ENCODE measurements at places on chromosomes 11 and 22.
A peak's percentile ranks its signal among the peaks of the same experiment; 100 is the strongest.

DNA sequence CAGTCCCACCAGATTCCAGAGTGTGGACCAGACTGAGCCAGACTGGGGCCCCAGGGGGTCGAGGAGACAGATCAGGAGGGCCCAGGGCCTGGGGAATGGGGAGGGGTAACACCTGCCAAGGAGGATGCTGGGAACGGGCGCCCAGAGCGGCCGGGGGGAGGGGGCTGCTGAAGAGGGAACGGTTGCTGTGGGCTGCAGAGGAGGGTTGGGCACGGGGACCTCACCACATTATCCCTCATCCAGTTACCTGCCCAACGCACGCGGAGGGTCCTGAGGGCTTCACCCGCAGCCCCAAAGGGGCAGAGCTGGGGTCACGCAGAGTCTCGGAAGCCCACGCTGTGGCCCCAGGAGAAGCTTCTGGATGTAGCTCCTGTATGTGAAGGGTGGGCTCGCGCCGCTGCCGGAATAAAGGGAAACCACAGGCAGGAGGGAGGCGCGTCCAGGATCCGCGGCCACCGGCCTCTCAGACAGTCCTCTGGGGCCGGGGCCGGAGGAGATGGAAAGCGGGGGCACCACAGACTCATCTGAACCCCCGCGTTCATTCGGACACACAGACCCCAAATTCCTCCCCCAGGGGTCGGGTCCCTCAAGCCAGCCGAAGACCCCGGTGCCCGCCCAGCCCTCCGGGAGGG, 866 bp upstream of the SELENOO start:
- no peak for DNase-seq
- H3K4me1 ChIP-seq, result peaks cover 28% of the 10 kb centered on the region
- peaks cover 52% of the 10 kb centered on the region for H3K36me3 ChIP-seq
- H3K27ac ChIP-seq, result peak overlapping the region; percentile 7
- H3K27me3 ChIP-seq, result no peaks in the 10 kb centered on the region

DNA sequence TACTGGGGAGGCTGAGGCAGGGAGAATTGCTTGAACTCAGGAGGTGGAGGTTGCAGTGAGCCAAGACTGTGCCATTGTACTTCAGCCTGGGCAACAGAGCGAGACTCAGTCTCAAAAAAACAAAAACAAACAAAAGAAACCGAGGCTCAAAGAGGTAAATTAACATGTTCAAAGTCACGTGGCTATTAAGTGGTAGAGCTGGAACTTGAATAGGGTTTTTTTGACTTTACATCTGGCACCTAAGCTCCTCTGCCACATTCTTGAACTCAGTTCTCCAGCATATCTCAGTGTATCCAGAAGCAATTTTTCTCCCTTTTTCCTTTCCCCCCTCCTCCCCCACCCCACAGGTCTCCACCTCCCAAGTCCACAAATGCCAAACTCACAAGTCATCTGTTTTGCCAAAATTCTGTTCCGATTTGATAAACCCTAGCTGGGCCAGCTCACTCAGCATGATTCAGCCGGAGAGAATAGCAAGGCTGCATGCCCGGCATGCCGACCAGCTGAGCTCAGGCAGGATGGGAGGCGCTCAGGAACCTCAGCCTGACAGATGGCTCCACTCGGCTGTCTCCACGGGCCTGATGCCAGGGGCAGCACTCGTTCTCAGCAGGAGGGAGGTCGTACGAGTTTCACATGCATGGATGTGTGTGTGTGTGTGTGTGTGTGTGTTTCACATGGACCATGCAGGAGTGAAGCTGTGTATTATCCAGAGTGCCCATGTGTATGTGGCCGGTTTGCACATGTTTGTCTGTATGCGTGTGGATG, 63.2 kb upstream of the RRAS2 start:
- peak; percentile 91 for DNase-seq
- H3K4me3 ChIP-seq, result no peak overlapping the region
- H3K4me1 ChIP-seq, result peaks cover 12% of the 10 kb centered on the region
- no peak overlapping the region for H3K27ac ChIP-seq
- no peaks in the 10 kb centered on the region for H3K27me3 ChIP-seq

- H3K4me1 ChIP-seq, result peaks cover 57% of the 10 kb centered on the region
- no peak for DNase-seq
- no peak overlapping the region for H3K4me3 ChIP-seq
- no peak overlapping the region for H3K27ac ChIP-seq
- no peaks in the 10 kb centered on the region for H3K27me3 ChIP-seq
Measured at GRCh38 chr22:48554893-48555572, 1272.6 kb downstream of the BRD1 start.

DNA sequence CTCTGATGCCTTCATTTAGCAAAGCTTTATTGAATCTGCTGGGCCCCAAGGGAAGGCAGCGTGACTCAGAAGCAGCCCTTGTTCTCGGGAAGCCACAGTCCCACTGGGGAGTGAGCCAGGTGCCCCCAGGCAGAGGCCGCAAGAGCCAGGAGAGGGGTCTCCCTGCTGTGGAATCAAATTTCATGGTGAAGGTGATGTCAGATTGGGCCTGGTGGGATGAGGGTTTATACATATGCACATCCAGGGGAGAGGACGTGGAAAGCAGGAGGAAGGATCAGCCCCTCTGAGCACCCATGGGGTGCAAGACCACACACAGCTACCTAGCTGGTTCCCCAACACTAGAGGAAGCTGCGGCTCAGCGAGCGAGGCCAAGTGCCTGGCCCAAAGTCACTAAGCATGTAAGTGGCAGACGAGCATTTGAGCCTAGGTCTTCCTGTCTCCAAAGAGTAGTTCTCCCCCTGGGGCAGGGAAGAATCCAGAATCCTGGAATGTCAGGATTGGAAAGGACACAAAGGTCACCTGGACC, 2.0 kb downstream of the SYNGR1 start:
- H3K36me3 ChIP-seq, result peaks cover 21% of the 10 kb centered on the region
- no peaks in the 10 kb centered on the region for H3K27me3 ChIP-seq
- no peak overlapping the region for H3K27ac ChIP-seq
- no peak overlapping the region for H3K4me3 ChIP-seq
- H3K4me1 ChIP-seq, result peaks cover 43% of the 10 kb centered on the region

GRCh38 chr22:25892678-25893077, 150.7 kb downstream of the MYO18B start:
- H3K36me3 ChIP-seq, result no peaks in the 10 kb centered on the region
- H3K27me3 ChIP-seq, result no peaks in the 10 kb centered on the region
- DNase-seq, result no peak
- no peak overlapping the region for H3K27ac ChIP-seq

DNA sequence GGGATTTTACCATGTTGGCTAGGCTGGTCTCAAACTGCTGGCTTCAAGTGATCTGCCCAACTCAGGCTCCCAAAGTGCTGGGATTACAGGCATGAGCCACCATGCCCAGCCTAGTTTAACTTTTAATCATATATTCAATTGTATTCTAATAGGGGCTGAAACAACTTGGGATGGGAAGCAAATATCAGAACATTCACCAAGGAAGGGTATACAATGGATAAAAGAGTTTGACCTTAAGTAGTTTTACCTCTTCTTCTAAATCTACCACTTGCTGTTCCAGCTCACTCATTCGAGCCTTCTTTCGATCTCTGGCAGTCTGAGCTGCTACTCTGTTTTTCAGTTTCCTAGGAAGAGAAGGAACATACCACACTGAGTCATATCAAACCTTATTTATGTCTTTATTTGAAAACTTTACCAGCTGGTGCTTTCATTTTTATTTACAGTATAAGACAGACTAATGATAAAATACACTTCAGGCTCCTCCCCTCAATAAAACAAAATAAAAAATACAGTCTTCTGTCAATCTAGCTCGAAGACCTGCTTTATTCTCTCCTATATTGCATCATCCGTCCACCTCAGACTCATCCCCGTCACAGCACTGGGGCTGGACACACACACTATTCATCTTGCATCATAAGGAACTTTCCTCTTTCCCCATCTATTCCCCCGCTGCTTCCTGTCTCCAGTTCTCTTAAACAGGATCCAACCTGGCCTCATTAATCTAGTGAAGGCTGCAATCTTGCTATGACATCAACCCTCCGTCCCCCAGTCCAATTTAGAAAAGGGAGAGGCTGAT, 1.4 kb downstream of the XBP1 start:
- H3K36me3 ChIP-seq, result peaks cover 21% of the 10 kb centered on the region
- DNase-seq, result no peak

DNA sequence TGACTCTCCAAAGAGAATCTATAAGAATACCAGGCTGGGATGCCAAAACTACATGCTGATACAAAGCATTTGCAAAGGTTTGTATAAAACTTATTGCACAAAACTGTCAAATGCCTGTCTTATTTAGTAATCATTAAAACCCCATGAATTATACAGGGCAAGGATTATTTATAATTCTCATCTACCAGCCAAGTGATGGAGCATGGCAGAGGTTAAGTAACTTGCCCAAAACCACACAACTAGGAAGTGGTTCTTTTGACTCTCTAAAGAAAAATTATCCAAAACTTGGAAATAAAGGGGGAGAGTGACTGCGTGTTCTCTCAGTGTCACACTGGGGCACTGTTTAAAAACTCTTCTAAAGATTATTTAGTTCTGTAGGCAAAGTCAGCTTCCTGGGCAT, 17.4 kb upstream of the CLMP start:
- no peak overlapping the region for H3K4me3 ChIP-seq
- H3K27ac ChIP-seq, result no peak overlapping the region
- H3K4me1 ChIP-seq, result no peaks in the 10 kb centered on the region
- H3K27me3 ChIP-seq, result no peaks in the 10 kb centered on the region

DNA sequence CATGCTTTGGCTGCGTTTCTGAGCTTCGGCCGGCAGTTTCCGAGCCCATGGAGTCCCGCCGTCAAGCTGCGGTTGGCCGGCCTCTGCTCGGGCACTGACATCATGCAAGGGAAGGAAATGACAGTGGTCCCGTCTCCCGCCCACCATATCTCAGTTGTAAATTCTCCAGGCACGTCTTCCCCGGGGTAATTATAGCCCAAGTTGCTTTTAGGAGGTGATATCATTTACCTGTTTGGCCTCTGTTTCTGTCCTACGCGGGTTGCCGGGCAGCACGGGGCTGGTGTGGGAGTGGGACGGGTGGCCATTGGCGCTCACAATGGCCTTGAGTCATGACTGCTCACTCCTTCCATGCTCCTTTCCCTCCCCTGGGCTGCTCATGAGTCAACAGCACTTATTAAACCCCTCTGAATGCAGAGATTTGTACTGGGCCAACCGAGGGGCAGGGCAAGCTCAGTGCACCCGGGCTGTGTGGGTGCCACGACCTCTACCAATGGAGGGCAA, 4.2 kb upstream of the ANO1 start:
- no peak overlapping the region for H3K4me3 ChIP-seq
- H3K4me1 ChIP-seq, result peaks cover 20% of the 10 kb centered on the region
- no peak for DNase-seq
- H3K36me3 ChIP-seq, result no peaks in the 10 kb centered on the region
- no peak overlapping the region for H3K27ac ChIP-seq
- peaks cover 56% of the 10 kb centered on the region for H3K27me3 ChIP-seq

DNA sequence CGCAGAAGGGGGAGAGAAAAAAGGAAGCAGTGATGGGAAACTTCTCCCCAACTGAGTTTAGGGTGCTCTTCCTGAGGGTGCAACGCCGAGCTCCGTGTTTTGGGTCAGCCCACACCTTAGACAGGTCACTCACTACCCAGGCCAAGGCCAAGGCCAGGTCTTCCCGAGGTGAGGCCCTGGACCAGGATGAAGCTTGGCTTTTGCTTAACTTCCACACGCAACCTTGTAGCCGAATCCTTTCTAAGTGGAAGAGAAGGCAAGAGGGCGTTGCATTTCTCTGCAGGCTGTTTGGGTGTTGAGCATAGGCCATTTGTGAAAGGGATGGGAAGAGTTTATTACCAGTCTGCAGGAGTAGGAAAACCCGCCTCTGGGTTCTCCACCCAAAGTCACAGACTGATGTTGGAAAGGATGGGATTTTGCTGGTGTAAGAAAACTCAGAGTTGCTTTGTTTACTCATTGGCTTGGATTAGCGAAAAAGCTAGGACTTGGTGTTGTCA, 1.5 kb downstream of the KREMEN1 start:
- no peaks in the 10 kb centered on the region for H3K36me3 ChIP-seq
- H3K27me3 ChIP-seq, result peaks cover 32% of the 10 kb centered on the region
- peak overlapping the region; percentile 51 for H3K27ac ChIP-seq
- H3K4me3 ChIP-seq, result peak overlapping the region; percentile 63
- peaks cover 33% of the 10 kb centered on the region for H3K4me1 ChIP-seq

DNA sequence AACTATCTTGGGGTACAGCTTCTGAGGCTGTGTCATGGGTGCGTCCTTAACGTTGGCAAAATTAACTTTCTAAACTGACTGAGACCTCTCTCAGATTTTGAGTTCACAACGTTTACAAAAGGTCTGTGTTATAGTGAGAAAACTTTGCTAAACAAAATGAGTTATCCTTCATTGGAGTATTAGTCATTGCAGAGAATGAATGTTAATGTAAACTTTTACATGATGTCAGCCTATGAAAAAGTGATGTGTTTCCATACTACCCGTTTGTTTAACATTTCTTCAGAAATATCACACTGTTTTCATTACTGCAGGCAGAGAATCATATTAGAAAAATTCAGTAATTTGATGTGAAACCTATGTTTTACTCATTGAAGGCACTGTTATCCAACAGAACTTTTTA, 32.1 kb downstream of the HSD17B12 start:
- no peak overlapping the region for H3K4me3 ChIP-seq
- DNase-seq, result no peak
- no peaks in the 10 kb centered on the region for H3K36me3 ChIP-seq
- H3K27ac ChIP-seq, result no peak overlapping the region

DNA sequence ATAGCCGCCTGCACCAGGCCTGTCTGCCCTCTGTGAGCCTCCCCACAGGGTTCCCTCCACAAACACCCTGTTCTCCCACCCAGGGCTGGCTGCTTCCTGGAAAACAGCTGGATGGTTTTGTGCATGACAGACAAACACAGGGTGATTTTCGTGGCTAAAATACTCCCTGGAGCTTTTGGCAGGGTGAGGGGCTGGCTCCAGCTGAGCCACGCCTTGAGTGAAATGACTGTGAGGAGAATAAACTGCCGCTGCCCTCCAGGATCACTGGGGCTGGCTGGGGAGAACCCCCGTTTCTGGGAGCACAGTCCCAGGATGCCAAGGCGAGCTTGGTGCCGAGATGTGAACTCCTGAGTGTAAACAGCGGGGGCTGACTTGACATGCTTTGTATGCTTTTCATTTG, 20.3 kb upstream of the PPP6R3 start:
- H3K36me3 ChIP-seq, result peaks cover 62% of the 10 kb centered on the region
- H3K27me3 ChIP-seq, result no peaks in the 10 kb centered on the region
- no peak overlapping the region for H3K27ac ChIP-seq
- H3K4me3 ChIP-seq, result no peak overlapping the region

DNA sequence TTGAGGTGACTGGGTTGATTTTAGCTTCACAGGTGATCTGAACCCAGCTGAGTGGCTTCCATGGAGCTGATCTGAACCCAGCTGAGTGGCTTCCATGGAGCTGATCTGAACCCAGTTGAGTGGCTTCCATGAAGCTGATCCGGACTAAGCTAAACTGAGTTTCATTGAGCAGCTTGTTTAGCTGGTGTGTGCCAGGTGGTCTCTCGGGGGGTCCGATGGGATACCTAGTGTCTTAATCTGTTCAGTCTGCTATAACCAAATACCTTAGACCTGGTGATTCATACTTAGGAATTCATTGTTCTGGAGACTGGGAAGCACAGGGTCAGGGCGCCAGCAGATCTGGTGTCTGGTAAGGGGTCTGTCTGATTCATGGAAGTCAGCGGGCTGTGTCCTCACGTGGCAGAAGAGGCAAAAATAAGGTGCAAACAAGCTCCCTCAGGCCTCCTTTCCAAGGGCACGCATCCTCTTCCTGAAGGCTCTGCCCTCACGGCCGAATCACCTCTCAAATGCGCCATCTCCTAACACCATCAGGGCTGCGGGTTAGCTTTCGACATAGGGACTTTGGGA, 52.5 kb upstream of the KCNQ1OT1 start:
- H3K27me3 ChIP-seq, result no peaks in the 10 kb centered on the region
- no peak overlapping the region for H3K27ac ChIP-seq
- no peak overlapping the region for H3K4me3 ChIP-seq
- no peaks in the 10 kb centered on the region for H3K36me3 ChIP-seq
- peaks cover 44% of the 10 kb centered on the region for H3K4me1 ChIP-seq

GRCh38 chr11:78110830-78111229, 28.6 kb downstream of the ALG8 start:
- H3K27me3 ChIP-seq, result no peaks in the 10 kb centered on the region
- H3K4me3 ChIP-seq, result no peak overlapping the region
- no peaks in the 10 kb centered on the region for H3K4me1 ChIP-seq
